ENCODE measurements at places on chromosomes 2 and 18.

- DNase-seq = no peak
These were observed 47.6 kb upstream of the MSTN start for GRCh38 chr2:190110131-190110530.

DNA sequence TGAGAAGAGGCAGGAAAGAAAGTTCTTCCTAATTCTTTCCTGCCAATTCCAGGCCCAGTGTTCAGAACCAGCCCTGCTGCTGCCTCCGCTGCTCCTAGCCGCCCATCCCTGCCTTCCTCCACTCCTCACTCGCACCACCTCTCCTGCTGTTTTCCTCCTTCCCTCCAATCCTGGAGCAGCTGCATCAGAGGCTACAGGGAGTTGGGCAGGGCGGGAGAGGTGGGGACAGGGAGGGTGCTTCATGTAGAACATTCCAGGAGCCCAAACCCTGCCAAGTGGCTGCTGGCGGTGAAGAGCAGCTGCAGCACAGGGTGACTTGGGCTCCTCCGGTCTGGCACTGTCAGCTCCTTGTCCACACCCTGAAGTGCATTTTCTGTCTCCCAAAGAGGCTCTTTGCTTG, 176.3 kb downstream of the TNS1 start:
- DNase-seq = no peak

DNA sequence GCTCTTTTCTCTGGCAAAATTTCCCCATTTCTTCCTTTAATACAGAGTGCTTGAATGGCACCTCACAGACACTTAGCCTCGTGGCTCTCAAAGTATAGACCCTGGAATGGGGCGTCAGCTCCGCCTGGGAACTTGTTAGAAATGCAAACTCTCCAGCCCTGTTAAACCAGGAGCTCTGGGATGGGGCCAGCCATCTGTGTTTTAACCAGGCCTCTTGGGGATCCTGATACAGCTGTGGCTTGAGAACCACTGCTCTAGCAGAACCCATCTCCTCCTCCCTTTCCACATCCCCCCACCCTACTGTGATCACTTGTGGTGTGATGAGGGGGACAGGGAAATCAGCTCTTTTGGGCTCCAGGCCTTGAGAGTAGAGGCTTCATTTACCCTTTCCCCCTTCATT, 15.9 kb downstream of the LTBP1 start:
- no peak for DNase-seq

DNA sequence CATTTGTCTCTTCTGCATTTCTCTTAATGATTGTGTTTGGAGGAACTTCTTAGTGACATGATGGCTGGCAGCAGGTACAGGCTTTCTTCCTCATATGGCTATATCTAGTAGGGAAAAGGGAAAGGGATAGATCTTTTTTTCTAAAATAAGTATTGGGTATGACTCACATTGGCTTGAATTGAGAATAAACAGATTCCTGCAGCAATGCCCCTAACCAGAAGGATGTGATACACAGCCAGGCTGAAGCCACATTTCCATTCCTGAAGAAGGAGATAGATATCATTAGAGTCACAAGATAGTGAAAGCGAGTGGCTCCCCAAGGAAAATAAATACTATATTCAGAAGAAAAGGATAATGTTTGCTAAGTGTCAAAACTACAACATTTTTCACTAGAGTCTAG, 61.1 kb downstream of the VWC2L start:
- DNase-seq = no peak

DNA sequence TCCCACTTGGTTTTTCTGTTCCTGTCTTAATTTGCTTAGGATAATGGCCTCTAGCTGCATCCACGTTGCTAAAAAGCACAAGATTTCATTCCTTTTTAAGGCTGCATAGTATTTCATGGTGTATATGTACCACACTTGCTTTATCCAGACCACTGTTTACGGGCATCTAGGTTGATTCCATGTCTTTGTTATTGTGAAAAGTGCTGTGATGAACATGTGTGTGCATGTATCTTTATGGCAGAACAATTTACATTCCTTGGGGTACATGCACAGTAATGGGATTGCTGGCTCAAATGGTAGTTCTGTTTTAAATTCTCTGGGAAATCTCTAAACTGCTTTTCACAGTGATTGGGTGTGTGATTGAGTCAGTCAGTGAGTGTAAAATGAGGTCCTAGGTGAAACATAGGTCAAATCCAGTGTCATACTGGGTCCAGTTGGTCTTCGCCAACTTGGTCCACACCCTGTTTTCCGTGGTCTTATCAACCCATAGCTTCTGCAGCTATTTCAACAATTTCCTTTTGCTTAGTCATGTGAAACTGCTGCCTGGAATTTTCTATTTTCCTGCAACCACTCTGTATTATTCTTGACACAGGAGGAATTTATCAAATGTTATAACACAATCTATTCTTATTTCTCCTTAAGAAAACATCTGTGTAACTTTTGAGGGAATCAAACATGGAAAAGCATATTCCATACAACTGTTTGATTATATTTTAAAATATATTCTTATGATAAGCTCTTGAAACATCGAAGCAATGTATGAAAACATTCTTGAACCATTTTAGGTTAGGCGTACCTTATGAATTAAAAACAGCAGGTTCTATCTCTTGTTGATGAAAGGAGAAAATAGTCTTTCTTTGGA, 82.9 kb downstream of the ADCYAP1 start:
- DNase-seq = no peak

DNA sequence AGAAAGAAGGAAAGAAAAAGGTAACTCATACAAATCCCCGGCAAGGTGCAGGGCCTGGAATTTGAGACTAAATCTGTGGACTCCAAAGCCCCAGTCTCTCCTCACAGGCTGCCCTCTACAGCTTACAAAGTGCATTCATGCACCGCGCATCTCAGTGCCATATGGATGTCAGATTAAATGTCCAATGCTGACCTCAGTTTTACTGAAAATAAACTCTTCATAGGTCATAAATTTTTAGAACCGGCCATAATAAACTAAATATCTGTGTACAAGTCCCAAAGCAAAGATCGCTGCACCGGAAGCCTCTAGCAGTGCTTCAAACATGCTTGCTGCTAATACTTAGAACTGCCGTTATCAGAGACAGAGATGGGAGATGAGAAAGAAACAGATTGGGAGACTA, 17.7 kb downstream of the ST6GAL2 start:
- no peak for DNase-seq

DNA sequence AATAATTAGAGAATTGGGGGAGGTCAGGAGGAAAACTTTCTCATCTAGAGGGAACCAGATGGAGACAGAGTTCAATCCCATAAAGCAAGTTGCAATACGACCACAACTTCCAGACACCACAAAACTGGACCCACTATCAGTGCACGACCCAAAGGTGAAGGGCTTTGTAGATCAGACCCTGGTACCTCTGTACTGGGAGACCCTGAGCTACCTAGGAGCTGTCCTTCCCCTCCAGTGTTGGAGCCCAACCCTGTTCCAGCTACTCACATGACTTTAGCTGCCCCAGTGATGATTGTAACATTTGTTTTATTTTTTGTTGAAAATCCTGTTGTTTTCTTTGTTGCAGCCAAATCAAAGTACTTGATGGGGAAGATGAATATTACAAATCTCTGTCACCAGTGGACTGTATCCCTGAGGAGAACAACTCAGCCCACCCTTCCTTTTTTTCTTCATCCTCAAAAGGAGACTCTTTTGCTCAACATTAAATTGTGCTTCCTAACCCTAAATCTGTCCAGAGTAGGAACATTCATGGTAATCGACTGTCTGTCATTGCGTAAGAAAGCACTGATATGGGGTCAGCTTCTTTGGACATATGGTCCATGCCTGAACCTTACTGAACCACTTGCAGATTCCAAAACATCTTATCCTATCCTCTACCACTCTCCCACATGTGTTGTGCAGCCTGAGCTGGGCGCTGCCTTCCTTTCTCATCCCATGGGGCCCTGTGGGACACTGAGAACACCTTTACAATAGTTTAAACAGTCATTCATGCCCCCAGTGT, 62.3 kb upstream of the SP5 start:
- DNase-seq = no peak

GRCh38 chr2:215417400-215417951, 18.4 kb downstream of the FN1 start:
- no peak for DNase-seq

DNA sequence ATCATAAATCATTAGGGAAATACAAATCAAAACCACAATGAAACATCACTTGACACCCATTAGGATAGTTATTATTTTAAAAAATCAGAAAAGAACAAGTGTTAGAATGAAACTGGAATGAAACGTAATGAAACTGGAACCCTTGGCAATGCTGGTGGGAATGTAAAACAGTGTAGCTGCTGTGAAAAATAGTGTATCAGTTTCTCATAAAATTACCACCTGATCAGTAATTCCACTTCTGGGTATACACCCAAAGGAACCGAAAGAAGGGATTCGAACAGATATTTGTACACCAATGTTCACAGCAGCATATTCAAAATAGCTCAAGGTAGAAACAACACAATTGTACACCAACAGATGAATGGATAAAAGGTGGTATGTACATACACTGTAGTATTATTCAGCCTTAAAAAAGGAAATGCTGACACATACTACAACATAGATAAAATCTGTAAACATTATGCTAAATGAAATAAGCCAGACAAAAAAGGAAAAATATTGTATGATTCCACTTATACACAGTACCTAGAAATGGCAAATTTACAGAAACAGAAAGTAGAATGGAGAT, 27.0 kb downstream of the ROCK1 start:
- DNase-seq = no peak

DNA sequence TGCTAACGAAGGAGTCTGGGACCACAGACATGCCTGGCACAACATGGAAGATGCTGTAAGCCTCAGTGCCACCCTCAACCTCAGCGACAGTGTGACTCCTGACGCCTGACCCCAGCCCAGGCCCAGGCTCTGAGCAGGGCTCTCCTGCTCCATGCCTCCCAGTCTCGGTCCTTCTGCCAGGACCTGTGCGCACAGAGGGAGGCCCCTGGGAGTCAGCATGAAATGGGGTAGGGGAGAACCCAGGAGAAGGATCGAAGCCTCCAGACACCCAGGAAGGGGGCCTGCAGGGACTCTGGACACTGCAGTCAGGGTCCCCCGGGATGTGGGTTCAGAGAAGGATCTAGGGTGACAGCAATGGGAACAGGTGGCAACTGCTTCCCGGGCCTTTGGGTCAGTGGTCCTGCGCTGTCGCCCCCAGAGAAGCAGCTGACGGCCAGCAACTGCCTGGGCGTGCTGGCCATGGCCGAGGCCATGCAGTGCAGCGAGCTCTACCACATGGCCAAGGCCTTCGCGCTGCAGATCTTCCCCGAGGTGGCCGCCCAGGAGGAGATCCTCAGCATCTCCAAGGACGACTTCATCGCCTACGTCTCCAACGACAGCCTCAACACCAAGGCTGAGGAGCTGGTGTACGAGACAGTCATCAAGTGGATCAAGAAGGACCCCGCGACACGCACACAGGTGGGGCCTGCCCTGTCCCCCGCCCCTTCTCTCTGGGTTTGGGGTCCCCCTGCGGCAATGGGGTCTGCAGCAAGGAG, 233.9 kb downstream of the ATAD2B start:
- no peak for DNase-seq

DNA sequence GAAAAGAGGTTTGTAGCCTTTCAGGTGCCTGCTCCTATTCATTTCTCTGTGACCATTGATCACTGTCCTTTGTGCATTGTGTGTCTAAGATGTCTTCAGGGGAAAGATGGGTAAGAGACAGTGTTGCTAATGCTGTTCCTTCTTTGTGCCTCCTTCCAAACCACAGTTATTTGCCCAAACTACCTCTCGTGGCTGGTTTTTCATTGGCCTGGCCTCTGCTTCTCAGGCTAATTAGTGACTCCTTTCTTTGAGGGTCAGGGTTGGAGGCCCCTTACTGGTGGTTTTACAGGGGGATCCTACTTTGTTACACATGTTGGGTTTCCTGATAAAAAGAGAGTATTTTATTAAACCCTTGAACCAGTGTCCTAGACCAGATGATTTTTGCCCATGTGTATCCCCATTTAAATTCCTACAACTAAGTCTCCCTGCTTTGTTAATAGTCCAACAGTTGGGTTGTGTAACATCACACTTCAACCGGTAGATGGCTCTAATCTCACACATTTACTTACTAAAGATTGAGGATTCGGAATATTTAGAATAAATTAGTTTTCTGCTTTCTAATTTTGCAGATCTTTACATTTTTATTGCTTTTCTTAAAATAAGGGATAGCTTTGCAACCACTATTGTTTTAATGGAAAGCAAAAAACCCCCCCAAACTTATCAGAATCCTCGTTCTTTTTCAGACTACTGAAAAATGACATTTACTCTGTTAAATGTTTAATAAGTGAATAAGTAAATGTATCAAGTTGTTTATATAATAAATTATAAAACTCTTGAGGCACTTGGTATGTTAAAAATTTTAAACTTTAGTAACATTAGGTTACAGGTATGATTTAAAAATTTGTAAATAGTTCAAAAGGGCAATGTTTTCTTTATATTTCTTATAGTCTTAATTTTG, 2.4 kb downstream of the MARS2 start:
- DNase-seq = no peak

- DNase-seq = no peak
These were observed 1098.5 kb upstream of the DDX18 start for GRCh38 chr2:116716038-116716437.

GRCh38 chr2:10759151-10759714, 37.8 kb downstream of the ATP6V1C2 start:
- DNase-seq = no peak

All from stimulated activated CD8-positive, alpha-beta memory T cell treated with anti-CD3 and anti-CD28 coated beads, Interleukin-15, amount 100 ng/mL, for 24 hours (primary cell).